ENCODE measurements at places on chromosomes 7 and 10.
A peak's percentile ranks its signal among the peaks of the same experiment; 100 is the strongest.

- DNase-seq = no peak
Observed at GRCh38 chr10:72027498-72027897, 60.9 kb downstream of the SPOCK2 start.

- DNase-seq = no peak
Observed at GRCh38 chr7:103793614-103794013, 195.8 kb downstream of the RELN start.

- no peak for DNase-seq
Observed at GRCh38 chr10:75097666-75098285, 13.7 kb upstream of the SAMD8 start.

- DNase-seq = no peak
Observed at GRCh38 chr10:111179514-111179913, 102.7 kb downstream of the ADRA2A start.

GRCh38 chr10:22379059-22379458, 33.8 kb downstream of the SPAG6 start:
- peak; percentile 69 for DNase-seq

DNA sequence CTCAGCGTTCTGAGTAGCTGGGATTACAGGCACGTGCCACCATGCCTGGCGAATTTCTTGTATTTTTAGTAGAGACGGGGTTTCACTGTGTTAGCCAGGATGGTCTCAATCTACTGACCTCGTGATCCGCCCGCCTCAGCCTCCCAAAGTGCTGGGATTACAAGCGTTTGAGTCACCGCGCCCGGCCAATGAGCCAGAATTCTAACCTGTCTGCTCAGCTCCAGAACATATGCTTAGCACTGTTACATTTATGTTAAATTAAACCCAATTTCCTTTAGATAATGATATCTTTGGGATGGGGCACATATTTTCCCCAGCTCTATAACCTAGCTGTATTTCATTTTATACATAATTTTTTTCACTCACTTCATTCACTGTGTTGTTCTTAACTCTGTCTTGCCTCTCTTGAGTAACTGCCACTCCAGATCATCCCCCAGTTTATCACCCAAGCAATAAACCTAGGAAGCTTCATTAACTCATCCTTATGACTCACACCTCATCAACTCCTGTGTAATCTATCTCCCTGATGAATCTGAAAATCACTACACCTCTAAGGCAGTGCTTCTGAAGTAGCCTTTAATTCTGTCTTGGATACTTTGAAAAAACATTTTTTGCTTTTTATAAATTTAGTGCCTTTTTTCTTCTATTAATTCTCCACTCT, 559.7 kb upstream of the ZWINT start:
- DNase-seq = no peak

DNA sequence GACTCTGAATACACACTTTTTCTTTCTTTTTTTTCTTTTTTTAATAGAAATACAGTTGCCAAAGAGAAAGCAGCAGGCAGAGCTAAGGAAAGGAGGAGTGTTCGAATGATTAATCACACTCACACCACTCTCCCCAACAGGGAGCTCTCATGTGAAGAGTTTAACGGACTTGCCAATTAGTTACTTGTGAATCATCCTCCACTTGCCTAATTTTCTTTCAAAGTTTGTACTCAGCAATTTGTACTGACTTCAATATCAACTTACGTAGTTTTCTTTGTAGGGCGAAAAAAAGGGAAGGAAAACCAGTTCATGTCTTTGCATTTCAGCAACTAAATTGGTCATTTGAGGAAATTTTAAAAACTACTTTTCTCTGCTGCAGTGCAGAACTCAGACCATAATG, 109.2 kb downstream of the PIP4K2A start:
- DNase-seq = no peak

- DNase-seq = no peak
Observed at GRCh38 chr10:62796896-62797295, 7.6 kb upstream of the ADO start.

DNA sequence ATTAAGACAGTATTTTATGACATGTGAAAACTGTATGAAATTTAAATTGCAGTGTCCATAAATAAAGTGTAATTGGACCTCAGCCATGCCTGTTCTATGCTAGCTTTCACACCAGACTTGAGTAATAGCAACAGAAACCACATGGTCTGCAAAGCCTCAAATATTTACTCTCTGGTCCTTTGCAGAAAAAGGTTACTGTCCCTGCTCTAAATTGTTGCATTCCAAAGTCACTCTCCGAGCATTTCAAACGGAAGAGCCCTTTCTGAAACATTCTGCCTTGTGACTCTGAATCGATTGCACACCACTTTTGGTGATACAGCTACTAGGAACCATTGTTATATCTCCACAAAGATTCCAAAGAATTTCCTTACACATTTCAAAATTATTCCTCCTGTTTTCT, 81.0 kb upstream of the STK17A start:
- no peak for DNase-seq

DNA sequence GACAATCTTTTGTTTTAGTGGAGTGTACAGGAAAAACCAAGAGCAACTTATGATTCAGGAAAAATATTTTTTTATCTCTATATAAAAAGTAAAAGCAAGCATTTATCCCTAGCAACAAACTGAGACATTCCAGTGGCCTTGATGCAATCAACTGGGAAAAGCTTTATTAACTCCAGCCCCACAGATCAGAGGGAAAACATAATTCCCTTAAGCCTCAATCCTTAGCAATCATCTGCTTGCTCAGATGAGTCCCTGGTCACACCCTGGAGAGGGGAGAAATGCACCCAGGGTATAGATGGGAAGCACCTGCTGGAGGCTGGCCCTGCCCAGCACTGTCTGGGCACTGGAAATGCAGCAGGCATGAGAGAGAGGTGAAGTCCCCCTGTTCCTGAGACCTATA, 636.6 kb downstream of the TNS3 start:
- no peak for DNase-seq

DNA sequence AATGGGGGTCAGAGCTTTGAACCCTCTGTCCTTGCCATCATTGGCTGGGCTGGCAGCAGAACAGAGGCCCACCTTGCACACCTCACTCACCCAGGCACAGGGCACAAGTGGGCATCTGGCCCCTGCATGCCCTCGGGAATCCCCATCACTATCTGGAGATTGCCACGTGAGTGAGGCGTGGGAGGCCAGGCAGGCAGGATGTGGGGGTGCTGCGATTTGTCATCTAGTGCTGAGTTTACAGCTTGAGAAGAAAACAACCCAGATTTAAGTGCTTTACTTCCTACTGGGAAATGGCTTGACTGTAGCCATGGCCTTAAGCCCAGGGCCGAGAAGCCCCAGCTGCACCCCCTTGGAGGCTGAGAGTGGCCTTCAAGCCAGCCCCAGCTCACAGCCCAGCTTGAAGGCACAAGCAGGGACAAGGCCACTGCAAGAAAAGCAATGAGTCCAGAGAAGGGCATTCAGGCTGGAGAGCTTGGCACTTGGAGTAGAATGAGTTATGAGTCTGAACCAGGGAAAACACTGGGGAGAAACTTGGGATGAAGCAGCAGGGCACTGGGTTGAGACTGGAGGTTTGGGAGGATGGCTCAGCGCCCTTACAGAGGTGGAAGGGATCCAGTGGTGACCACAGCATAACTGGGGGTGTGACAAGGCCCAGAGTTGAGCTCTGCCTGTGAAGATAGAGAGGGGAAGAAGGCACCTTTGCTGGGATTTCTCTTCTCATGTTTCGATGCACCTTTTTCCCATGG, 123.0 kb downstream of the CXCL12 start:
- DNase-seq = no peak

GRCh38 chr7:106255246-106255645, 29.5 kb downstream of the NAMPT start:
- no peak for DNase-seq

- no peak for DNase-seq
Observed at GRCh38 chr7:20290505-20291111, 40.1 kb upstream of the ITGB8 start.

DNA sequence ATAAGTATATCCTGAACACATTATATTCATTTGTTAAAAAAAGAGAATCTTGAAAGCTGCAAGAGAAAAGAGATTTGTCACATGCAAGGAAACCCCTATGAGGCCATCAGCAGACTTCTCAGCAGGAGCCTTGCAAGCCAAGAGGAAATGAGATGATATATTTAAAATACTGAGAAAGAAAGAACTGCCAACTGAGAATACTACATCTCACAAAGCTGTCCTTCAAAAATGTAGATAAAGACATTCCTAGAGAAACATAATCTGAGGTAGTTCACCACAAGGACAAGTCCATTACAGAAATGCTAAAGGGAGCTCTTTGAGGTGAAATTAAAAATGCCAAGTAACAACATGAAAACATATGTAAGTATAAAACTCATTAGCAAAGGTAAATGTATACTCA, 224.4 kb upstream of the MBL2 start:
- no peak for DNase-seq

- DNase-seq = no peak
Observed at GRCh38 chr7:102918845-102919244, 6.0 kb downstream of the LRRC17 start.

GRCh38 chr10:110918643-110919348, at the start of gene BBIP1:
Gene BBIP1, minus strand, starts transcription at chr10:110919180. Its CDS starts 1,023 bp downstream, at chr10:110918157.
- no peak for DNase-seq

DNA sequence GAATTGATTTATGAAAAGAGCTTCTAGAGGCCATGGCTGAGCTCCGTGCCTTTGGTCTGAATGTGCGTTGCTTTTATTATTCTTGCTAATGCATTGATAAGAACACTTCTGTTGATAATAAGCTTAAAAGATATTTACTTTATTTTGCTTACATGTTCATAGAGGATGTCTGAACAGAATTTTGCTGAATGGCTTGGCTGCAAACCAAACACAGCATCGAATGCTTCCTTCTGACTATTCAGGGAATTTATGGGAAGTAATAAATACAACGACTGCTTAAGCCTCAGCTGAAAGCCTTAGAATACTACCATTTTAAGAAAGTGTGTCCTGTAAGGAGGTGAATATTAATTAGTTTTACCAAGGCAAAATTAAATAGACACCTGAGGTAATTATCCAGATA, 643.5 kb upstream of the POT1 start:
- DNase-seq = no peak

DNA sequence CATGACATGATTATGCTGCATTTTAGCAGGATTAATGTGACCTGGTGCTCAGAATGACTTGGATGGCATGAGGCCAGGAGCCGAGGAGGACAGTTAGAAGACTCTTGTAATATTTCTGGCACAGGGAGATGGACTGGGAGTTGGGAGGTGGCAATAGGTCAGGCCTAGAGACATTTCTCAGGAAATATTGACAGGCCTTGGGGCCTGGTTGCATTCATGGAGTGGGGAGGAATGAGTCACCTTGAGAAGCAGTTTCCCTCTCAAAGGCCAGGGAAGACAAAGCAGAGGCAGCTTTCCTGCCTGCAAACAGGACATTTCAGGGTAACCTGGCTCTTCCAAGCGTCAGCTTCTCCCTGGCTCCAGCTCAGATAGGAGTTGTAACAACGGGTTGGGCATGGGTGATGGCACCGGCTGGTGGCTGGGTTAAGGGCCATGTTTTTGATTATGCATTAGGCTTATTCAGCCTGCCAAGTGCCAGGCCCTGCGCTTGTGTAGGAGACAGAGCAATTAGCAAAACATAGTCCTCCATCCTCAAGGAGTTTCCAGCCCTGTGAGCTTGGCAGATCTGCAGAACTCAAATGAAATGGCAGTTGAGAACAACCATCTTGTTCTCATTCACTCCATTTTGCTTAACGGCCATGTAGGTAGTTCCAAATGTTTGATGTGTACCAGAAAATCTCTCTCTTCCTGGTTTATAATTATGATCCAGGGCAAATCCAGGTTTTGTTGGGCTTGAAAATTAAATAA, 38.2 kb downstream of the HK1 start:
- no peak for DNase-seq

DNA sequence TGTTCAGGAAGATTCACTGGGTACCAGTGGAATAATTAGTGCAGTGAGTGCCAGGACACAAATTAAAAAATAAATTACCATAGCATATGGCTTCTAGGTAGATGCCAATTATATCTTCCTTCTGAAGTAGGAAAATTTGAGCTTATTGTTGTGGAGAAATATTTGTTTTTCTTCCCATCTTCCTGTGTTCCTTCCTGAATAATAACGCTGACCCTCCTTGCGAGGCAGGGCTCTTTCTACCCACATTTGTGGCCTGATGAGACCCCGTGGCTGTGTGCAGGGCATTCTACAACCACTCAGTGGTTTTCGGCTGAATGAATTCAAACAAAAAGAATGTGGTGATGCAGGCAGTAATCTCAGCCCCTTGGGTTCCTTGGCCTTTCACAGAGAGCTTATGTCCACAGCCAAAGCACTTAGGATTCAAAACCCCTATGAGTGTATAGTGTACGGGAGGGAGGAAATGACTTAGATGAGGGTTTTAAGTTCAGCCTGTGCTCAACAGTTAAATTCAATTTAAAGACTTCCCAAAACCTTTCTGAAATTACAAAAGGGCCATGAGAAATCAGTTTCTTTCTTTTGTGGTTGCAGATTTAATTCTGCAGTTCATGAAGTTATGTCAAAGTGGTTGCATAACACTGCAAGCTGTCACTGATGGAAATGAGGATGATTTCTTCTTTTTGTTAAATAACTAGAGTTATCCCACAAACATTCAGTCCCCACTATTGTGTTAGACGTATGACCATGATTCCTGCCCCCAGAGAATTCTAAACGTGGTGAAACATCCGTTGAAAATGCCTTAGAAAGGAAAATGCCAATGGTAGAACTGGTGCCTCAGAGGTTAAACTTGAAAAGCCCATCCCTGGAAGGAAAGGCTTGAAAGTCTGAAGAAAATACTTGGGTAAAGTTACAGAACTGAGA, 255.3 kb downstream of the FZD1 start:
- DNase-seq = no peak

- peak; percentile 82 for DNase-seq
Observed at GRCh38 chr10:102152545-102152890, 329 bp downstream of the NOLC1 start.

- peak; percentile 87 for DNase-seq
Observed at GRCh38 chr10:119315128-119316001, 108.0 kb downstream of the GRK5 start.

- DNase-seq = no peak
Observed at GRCh38 chr10:22853906-22854447, 73.9 kb upstream of the ARMC3 start.

- no peak for DNase-seq
Observed at GRCh38 chr7:65475734-65476319, 102.2 kb downstream of the ZNF92 start.

- no peak for DNase-seq
Observed at GRCh38 chr10:89035461-89035860, 44.9 kb downstream of the FAS start.

DNA sequence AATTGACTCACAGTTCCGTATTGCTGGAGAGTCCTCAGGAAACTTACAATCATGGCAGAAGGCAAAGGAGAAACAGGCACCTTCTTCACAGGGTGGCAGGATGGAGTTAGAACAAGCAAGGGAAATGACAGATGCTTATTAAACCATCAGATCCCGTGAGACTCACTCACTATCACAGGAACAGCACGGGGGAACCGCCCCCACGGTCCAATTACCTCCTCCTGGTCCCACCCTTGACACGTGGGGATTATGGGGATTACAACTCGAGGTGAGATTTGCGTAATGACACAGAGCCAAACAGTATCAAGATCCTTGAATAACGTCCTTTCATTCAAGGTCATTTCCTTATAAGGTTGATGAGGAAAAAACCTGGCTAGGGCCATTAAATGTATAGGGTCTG, 176.6 kb downstream of the TPK1 start:
- no peak for DNase-seq

- DNase-seq = no peak
Observed at GRCh38 chr7:32227746-32228145, 157.5 kb upstream of the PDE1C start.

Data from activated effector memory CD4-positive, alpha-beta T cell treated with anti-CD3 and anti-CD28 coated beads, Interleukin-2, amount 50 U/mL, for 16 hours (primary cell).